ENCODE measurements at places on chromosomes 4 and X.

GRCh38 chr4:81049907-81050306, 19.4 kb downstream of the BMP3 start:
- no peak for DNase-seq

GRCh38 chr4:160180211-160180610, 1077.3 kb downstream of the RAPGEF2 start:
- no peak for DNase-seq

GRCh38 chr4:74104145-74104544, 5.2 kb upstream of the CXCL2 start:
- DNase-seq = no peak

GRCh38 chrX:149858592-149858991, 22.4 kb upstream of the MAGEA8 start:
- no peak for DNase-seq

GRCh38 chrX:100745205-100745604, 13.3 kb upstream of the SYTL4 start:
- DNase-seq = no peak

- DNase-seq = peak; percentile 72
Measured at GRCh38 chr4:40909363-40909876, 159.7 kb downstream of the NSUN7 start.

DNA sequence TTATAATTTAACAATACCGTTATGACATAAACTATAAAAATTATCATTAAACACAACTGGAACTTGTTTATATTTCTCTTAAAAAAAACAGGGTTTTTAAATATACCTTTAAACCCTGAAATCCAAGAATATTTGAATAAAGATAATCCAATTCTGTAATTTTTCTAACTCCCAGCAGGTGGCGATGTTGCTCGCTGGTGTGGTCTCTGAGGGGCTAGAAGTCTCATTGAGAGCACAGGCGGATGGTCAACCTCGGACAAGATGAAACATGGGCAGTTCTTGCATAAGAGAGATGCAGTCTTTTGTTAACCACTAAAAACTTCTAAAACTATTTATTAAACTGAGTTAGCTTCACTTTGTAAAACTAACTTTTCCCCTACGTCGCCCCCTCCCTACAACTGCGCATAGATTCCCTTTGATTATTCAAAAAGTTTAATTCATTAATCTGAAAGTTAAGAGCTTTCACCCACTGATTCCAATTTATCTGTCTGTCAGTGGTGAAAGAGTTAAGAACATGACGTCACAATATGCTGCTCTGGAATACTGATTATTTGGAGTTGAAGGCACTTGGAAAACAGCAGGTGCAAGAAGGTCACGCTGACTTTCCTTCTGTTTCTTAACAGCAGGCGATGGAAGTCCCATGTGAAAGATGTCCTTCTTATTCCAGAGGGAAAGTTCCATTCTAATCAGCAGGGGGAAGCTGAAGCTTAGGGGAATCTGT, 29.5 kb downstream of the DMP1 start:
- DNase-seq = peak; percentile 47

DNA sequence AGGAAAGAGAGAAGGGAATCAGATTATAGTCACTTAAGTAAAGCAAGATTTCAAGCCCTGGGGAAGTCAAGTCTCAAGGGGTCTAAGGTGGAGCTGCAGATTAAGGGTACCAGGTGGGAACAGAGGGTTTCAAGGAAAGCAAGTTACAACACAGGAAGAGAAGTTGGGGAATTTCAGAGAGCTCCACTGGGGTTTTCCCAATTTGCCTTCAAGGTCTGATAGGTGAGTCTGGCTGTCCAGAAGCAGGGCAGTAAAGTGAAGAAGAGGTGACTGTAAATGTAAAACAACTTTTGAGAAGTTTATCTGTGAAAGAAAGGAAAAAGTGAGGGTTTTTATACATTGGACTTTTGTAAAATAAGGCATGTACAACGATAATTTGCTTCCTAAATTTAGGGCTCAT, 37.1 kb upstream of the TRPC3 start:
- DNase-seq = no peak

DNA sequence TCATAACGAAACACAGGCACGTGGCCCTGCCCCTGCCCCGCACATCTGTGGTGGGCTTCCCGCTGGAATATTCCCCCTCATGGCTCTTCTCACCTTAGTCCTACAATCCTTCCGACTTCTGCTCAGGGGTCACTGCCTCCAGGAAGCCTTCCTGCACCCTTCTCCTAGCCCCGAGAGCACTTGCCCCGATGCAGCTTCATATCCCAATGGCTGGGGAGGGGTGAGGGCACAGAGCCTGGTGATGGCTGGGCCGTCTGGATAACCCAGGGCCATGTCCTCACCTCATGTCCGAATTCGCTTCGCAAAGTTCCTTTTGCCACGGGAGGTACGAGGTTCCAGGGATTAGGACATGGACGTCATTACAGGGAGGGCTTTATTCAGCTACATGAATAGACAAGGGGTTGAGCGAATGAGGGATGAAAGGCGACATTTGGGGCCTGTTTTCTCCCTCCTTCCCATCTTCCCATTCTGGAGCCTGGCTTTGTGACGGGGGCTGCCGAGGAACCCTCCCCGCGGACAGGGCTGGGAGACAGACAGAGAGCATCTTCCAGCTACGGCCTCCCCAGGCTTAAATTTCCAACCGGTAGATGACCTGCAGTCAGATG, 35.5 kb upstream of the HMX1 start:
- no peak for DNase-seq

- no peak for DNase-seq
Measured at GRCh38 chr4:15254236-15254880, 173.5 kb upstream of the C1QTNF7 start.

GRCh38 chr4:75340561-75340960, 173.6 kb downstream of the RCHY1 start:
- DNase-seq = no peak

DNA sequence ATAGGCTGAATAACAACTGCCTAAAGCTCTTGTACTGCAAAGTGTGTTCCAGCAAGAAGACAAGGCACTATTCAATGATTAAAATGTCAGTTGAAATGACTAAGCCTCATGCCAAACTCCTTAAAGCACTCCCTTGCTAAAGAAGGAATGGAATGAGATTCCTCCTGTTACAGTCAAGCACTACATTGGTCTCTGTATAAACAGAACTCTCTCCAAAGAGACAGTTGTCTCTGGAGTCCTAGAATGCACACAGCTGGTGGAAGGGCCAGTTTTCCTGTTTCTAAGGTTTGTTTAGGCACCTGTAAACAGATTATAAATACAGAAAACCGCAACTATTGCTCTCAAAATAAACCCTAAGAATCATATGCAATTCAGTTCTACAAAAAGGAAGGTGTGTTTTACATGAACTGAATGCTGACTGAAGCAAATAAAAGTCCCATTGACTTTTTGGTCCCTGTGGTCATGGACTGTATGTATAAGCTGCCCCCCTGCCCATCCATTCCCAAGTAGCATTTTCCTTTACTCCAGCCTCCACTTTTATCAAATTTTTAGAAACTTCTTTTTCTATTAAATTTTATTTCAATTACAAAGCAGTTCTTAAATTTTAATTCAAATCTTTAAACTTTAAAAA, 47.0 kb downstream of the FAT1 start:
- no peak for DNase-seq

DNA sequence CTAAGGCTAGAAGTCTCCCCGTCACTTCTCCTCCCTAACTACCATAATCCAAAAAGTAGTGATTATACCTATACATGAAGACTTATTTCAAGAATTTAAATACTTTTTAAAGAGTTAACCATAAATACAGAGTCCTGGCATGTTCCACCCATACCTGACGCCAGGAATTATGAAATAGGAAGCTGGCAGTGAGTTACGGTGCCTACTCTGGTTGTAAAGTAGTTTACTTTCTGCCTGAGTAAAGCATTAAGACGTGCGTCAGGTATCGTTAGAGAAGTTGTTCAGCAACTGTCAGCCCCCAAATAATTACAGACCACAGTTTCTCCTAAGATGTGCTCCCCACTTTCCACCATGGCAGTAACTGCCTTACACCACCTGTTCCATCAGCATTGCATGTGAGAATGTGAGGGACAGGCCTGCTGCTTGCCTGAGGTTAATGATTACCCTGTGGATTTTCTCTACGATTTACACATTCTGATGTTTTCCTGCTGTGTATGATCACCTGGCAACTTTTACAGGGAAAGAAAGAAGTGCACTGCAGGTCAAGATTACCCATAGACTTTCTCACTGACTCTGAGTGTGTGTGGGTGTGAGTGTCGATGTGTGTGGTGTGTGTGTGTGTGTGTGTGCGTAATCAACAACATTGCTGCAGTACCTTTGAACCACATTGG, 92.3 kb upstream of the SLC7A11 start:
- DNase-seq = no peak

GRCh38 chrX:117936118-117936517, 180.5 kb downstream of the KLHL13 start:
- no peak for DNase-seq

DNA sequence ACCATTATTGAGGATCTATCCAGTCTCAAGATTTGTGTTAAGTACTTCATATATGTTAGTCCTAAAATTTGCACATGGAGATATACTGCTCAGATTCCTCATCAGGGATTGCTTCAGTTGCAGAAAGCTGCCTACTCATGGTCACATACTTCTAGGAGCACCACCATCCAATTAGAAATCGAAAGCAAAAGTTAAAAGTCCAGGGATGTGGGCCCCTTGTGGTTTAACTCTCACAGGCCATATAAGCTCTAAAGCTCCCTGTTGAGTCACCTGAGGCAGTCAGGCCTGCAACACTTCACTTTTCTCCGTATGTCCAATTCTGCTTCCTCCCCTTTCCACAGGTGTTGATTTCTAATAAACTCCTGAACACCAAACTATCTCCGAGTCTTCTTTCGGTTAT, 84.2 kb downstream of the CNOT6L start:
- peak; percentile 44 for DNase-seq

DNA sequence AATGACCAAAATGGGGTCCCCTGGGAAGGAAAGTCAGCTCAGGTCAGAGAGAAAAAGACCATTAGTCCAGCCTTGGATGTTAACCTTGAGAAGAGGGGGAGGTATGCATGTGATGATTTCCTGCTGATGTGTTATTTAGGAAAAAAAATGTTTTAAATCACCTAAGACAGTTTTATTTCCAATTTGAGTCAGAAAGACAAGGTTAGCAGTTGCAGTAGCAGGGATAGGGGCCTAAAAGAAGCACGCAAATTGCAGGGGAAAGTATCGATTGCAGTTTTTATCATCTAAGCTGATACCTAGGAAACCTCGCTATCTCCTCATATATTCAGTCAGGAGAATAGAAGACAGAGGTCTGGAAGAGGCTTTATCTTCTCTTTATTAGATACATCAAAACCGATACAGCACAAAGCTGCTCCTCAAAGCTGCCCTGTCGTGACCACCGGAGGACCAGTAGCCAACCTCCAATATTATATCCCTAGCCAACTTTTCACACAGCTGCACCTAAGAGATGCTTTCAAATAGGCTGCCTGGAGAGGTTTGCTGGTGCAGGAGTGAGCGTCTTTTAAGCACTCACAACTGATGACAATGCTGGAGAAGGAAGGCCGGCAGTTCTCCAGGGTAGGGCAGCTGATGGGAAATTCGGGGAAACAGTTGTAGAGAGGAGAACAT, 289.4 kb downstream of the INPP4B start:
- DNase-seq = no peak

DNA sequence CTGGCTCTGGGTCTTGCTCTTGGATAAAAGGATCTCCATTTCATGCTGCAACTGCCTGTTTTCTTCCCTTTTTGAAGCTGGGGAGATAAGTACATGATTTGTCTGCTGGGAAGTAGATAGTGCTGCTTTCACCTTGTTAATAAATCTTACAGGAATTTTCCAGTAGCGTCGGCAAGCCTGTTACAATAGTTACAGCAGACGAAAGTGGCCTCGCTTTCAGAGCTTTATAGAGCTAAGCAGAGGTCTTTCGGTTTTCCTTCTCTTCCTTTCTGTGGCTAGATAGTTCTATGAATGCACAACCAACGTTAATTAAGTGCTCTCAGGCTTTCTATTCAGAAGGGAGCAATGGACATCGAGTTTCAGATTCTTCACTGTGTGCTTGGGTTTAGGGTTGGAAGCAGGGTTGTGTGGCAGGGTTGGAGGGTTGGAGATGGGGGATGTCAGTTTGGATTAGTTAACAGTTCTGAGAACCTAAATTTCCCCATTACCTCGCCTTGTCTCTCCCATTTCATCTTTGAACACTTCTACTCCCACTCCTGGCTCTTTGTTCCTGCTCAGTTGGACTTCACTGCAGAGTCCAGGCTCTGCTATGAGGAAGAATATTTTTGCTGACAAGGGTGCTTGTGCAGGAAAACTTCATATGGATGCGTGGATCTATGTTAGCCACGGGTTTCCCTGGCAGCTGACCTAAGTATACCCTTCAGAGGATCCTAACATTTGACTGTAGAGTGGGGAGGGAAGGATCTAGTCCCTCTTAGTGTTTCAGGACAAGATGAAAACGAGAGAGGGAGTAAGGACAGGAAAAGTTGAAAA, 237.9 kb downstream of the ARHGAP10 start:
- DNase-seq = no peak

GRCh38 chr4:72951147-72951546, 118.4 kb downstream of the COX18 start:
- DNase-seq = no peak

DNA sequence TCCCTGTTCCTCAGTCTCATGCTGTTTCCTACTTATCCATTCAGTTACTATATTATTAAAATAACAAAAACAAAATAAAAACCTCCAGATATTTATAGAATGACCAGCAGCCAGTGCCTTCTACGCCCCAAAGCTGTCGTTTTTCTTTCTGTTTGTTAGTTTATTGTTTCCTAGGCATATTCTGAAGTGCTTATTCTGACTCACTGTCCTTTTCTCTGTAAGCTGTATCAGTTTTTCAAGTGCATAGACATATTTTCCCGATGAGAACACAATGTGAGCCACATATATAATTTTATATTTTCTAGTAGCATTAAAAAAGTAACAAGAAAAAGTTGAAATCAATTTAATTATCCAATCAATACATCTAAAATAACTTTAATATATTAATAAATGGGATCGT, 2158.6 kb upstream of the TENM3 start:
- no peak for DNase-seq

DNA sequence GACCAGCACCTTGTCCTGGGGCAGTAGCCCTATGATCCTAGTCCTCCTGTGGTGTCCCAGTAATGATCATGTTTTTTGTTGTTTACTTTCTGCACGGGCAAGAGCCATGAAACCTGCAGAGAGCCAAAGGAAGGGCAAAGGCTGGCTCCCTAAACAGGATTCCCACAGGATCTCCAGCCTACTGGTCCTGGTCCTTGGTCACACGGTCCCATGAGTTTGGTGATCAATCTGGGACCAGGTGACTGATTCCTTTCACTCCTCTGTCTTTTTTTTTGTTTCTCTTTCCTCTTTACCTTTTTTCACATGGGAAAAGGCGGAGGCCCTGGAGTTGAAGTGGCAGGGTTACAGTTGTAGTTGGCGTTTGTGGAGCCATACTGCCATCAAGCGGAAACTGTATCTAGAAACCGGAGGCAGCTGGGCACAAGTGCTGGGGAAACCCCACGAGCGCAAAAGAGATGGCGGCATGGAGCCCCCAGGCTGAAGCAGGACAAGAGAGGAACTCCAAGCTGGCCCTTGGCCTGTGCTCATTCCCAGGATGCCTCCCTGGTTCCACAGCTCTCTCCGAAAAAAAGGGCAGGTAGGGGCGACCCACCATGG, 34.6 kb downstream of the NBDY start:
- DNase-seq = no peak

- no peak for DNase-seq
Measured at GRCh38 chr4:38382520-38382919, 281.5 kb upstream of the KLF3 start.

Data from activated CD4-positive, alpha-beta T cell treated with anti-CD3 and anti-CD28 coated beads for 48 hours (primary cell).